Activated gamma-delta T cell treated with Interleukin-2 at 50 U/mL for 16 hours (primary cell): ENCODE measurements at places on chromosomes 7 and 10.

DNA sequence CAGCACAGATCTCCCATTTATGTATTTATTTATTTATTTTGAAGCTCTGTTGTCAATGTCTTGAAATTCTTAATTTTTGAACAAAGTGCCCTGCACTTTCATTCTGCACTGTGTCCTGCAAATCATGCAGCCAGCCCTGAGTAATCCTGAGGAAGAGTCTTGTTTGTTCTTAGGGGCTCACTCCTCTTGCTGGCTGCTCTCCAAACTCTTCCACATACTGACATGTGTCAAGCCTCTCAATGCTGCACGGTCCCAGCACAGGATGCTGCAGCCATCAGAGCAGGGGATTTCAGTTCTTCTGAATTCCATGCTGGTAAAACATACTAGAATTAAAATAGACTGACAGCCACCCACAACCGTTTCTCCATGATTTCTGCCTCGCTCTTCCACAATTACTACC is 207.2 kb downstream of the PARD3 start:
- DNase-seq, result no peak

DNA sequence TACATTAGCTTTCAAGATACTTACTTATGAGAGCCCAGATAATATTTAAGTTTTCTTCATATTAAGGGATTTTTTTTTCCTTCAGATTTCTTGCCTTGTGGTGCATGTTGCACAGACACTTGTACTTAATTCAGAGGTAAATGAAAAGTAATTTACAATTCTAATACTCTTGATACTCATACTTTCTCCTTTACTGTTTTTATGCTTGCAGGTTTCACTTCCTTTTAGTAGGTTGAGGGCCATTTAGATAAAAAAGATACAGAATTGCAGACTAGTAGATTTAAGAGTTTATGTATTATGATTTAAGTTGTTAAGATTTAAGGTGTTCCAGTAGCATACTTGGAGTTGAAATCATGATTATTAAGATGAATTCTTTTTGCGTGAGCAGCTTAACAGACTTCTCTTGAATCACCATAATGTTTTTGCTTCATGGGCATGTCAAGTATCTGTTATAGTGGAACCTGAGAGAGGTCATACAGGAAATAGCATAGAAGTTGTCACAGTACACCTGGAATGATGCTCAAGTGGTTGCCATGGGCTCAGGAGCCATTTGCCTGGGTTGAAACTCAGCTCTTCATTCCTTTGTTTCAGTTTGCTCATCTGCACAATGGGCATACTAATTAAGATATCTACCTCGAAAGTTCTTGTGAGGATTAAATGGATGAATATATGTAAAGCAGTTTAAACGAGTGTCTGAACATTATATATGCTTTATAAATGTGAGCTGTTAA is 174.8 kb upstream of the PRPS1L1 start:
- no peak for DNase-seq

DNA sequence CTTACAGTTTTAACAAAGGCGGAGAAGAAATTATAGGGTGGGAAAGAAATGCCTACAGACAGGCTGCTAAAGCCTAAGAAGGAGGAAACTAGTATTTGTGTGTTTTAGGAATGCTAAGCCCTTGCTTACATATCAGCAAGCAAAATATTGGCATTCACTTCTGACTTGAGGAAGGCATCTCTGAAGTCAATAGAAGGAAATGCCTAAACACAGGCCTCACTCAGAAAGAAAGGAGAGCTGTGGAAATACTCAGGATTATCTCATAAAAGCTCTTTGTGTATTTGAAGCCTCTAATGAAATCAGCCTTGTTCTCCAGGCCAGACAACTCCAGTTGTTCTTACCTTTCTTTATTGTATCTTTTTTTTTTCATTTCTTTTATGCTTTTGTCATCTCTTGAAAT is 158.0 kb downstream of the AUTS2 start:
- no peak for DNase-seq

DNA sequence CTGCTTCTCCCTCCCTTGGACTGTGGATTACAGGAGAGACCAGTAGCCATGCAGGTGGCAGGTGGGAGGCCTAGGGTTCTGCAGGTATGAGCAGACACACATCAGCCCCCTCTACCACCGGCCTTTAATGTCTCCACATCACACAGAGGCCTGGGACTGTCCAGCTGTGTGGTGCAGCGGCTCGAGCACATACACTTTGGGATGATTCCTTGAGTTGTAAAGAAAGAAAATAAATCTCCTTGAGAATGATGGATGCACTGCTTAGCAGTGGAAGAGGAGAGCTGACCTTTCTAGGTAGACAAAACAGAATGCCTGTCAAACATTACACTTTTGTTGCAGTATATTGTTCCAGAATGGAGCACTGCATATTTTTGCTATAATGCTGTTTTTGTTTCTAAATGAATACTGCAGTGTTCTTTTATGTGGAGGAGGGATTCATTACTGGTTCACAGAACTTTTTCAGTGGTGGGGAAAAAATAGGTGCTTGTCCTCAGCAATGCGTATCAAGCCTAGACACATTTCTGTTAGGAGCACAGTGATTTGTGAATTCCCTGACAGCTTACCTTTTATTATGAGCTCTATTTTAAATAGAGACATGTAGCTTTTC is 66.0 kb downstream of the PTPRE start:
- DNase-seq, result no peak

DNA sequence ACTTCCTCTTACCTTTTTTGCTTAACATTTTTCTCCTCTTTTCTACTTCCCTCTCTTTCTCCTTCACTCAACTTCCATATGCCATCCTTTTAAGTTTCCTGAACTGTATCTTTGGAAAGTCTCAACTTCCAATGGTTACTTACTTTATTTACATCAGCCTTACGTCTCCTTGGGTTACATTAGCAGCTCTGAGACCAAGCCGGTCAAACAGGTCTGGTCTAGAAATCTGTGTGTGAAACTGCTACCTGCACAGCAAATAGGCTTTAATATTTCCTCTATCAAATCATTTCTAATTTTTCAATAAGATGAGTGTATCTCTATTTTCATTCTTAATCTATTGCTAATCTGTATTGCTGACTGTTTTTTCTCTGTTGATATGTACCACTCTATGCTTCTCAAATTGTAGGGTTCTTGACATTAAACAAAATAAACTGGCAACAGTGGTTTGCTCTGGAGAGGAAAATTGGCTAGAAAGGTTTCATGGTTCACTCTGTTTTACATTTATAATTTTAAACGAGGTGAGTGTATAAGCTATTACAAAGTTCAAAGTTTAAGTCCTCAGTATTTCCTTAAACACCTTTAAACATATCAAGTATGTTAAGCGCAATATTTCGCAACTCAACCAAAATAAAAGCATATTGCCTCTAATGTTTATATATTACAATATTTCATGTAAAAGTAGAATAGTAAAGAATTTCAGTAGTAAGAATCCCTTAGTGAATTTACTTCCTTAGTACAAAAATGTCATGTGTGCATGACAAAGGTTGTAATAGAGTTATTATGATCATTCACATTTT is 3.6 kb upstream of the SEMA3C start:
- DNase-seq, result no peak

- no peak for DNase-seq
These were observed 136.8 kb downstream of the DGKB start for GRCh38 chr7:14765731-14766130.

- no peak for DNase-seq
These were observed 94.0 kb upstream of the FAM180A start for GRCh38 chr7:135842446-135843179.

GRCh38 chr10:22626784-22627183 is 87.6 kb downstream of the PIP4K2A start:
- no peak for DNase-seq

- no peak for DNase-seq
These were observed 299.1 kb downstream of the PLXNA4 start for GRCh38 chr7:132276976-132277725.

- DNase-seq, result no peak
These were observed 2.0 kb downstream of the PPP3CB start for GRCh38 chr10:73493781-73494180.

DNA sequence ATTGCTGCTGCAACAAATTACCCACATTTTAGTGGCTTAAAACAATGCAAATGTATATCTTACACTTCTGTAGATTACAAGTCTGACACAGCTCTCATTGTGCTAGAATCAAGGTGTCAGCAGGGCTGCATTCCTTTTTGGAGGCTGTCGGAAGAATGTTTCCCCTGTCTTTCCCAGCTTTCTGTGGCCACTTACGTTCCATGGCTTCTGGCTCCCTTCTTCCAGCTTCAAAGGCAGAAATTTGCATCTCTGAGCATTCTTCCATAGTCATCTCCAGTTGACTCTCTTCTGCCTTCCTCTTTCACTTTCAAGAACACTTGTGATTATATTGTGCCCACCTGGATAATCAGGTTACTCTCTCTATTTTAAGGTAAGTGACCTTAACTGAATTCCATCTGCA is 125.3 kb downstream of the GPR158 start:
- DNase-seq, result no peak

DNA sequence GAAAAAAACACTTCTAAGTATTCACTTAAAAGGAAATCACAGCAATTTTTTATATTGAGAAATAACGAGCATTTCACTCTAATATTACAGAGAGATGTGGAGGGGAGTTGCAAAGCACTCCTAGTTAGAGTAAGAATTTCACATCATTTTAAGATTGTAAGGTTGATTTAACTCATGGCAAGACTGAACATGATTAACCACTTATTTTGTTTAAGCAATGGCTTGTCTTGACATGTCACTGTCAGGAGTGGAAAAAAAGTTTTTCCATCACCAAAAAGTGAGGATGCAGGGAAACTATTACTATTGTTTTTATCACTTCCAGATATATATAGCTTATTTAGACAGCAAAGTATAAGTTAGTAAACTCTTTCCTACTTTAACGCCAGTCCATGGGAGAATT is 27.1 kb downstream of the CD36 start:
- DNase-seq, result no peak

- DNase-seq, result no peak
These were observed 128.8 kb upstream of the RET start for GRCh38 chr10:42948040-42948439.

GRCh38 chr10:88901206-88901983 is 21.4 kb downstream of the STAMBPL1 start:
- no peak for DNase-seq

- no peak for DNase-seq
These were observed 60.8 kb downstream of the RHOBTB1 start for GRCh38 chr10:60883187-60883586.
